T follicular helper cell (primary cell): ENCODE measurements at places on chromosomes 7 and 10.

- DNase-seq: no peak
Observed at GRCh38 chr10:28302012-28302637, 739 bp downstream of the MPP7 start.

DNA sequence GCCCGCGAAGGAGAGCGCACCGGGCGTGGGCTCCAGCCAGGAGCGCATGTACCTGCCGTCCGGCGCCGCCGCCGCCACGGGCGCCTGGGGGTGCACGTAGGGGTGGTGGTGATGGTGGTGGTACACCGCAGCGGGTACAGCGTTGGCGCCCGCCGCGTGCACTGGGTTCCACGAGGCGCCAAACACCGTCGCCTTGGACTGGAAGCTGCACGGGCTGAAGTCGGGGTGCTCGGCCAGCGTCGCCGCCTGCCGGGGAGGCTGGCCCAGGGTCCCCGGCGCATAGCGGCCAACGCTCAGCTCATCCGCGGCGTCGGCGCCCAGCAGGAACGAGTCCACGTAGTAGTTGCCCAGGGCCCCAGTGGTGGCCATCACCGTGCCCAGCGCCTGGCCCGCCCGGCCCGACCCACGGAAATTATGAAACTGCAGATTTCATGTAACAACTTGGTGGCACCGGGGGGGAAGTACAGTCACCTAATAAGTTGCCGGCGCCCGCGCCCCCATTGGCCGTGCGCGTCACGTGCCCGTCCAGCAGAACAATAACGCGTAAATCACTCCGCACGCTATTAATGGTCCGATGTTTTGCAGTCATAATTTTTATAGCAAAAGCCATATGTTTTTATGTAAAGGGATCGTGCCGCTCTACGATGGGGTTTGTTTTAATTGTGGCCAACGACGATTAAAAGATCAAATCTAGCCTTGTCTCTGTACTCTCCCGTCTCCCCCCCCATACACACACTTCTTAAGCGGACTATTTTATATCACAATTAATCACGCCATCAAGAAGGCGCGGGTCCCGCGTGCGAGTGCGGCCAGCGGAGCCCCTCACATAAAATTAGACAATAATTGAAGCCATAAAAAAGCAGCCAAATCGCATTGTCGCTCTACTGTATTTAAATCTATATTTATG lies at the start of gene HOXA9:
Gene HOXA9 (minus strand): TSS at position 449 of the 907 bp plus-strand sequence. CDS start 80 bp downstream, at position 369.
- DNase-seq: no peak

- no peak for DNase-seq
Observed at GRCh38 chr10:10618139-10618538, 399.5 kb upstream of the CELF2 start.

GRCh38 chr7:33062023-33062781 lies at the start of gene NT5C3A:
Gene NT5C3A, minus strand, starts transcription at chr7:33062776. Its CDS starts 71 bp downstream, at chr7:33062705.
- peak; percentile 3 for DNase-seq

GRCh38 chr7:19537942-19538401 lies 170.9 kb downstream of the POLR1F start:
- no peak for DNase-seq

DNA sequence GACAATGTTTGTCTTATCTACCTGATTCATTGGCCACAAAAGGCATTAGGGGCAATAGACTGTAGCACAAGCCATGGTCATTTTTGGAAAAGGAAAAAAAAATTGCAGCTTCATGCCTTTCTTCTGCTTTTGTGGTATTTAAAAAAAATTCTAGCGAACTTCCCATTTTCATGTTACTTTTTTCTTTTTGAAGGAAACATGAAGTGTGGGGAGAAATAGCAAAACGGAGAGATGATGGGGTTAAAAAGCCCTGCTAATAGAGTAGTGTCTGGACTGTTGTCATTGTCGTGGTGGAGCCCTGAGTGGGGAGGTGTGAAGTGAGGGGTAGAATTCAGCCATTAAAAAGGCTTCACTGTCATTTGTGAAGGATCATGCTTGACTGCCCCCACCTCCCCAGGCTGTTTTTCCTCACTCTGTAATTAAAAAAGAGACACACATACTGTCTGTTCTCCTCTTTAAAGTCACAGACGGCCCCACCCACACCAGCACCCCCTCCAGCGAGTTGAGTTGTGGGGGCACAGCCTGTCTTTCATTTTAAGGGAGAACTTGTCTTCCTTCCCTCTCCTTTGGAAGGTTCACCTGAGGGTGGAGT lies 272.4 kb downstream of the CREB5 start:
- DNase-seq: no peak

GRCh38 chr7:26461518-26461917 lies 169.9 kb downstream of the SNX10 start:
- DNase-seq: no peak

DNA sequence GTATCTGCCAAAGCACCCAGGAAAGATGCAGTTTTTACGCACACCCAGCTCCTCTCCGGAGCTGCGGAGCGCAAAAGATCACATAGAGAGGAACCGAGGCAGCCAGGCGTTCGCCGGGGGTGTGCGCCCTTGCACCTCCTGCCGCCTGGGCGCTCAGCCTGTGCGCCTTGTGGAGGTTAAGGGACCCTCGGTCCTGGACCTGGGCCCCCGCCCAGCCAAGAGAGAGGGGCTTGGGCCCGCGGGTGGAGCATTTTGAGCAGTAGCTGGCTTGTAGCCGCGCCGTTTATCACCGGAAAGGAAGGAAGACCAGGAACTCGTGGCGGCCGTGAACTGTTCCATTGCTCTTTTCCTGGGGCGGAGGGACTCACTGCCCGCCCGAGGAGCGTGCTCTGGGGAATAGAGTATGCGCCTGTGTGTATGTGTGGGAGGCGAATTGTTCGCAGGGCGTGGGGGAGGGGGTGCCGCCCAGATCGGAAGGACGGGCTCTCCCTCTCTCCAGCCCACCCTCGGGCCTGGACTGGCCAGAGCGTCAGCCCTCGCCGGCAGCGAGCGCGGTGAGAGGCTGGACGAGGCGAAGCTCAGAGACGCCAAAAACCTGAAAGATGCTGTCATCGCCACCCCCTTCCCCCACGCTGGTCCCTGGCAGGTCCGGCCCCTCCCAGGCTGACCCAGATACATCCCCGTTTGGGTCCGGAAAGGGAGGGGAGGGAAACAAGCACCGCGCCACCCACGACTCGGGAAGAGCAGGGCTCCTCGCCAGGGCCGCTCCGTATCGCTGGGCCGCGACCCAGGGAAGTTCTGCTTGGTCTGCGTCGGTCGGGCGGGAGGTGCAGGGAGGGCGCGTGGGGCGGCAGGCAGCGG lies 1.2 kb upstream of the WNT2 start:
- DNase-seq: no peak

GRCh38 chr7:92691578-92691977 lies 101.4 kb upstream of the FAM133B start:
- DNase-seq: no peak

- DNase-seq: no peak
Observed at GRCh38 chr7:80832006-80832405, 86.8 kb downstream of the SEMA3C start.

DNA sequence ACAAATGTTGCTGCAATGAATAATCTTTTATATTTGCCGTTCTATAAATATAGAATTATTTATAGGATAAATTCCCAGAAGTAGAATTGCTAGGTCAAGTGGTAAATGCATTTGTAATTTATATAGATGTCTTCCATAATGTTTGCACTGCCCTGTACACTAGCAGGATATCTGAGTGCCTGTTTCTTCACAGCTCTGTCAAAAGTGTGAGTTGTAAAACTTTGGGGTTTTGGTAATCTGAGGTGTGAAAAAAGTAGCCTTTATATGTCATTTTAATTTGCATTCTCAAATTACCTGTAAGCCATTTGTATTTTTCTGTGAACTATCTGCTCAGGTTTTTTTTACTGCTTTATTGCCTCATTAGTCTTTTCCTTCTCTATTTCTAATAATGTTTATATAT lies 271.2 kb downstream of the NEBL start:
- DNase-seq: no peak
